ENCODE measurements at places on chromosomes 11 and 22. TPM values are rescaled to one million over a fixed set of nuclear protein-coding genes. Genes with fewer than 3 reads are reported as not detected.

The FKBP2 gene
- total RNA-seq, result 8.1 TPM

The NAALADL1 gene
- total RNA-seq, result 6.6 TPM

The TIMP3 gene
- total RNA-seq, result 0.21 TPM

The CD3E gene
- 136 TPM for total RNA-seq

The MYO7A gene
- total RNA-seq, result 1.5 TPM

The GVQW3 gene
- total RNA-seq, result 1.7 TPM

The PIH1D2 gene
- not detected for total RNA-seq

The FGF3 gene
- total RNA-seq, result not detected

The CRYBA4 gene
- total RNA-seq, result not detected

The MFNG gene
- 77.0 TPM for total RNA-seq

The PLAAT5 gene
- total RNA-seq, result 0.42 TPM

The COPB1 gene
- total RNA-seq, result 127 TPM

The CEP164 gene
- total RNA-seq, result 13.4 TPM

The C11orf52 gene
- total RNA-seq, result not detected

The SEPTIN5 gene
- total RNA-seq, result 20.9 TPM

The P2RY6 gene
- total RNA-seq, result 0.42 TPM

The B3GAT1 gene
- 0.73 TPM for total RNA-seq

The PSMD13 gene
- total RNA-seq, result 62.5 TPM

The MS4A3 gene
- total RNA-seq, result 0.31 TPM

The TRIM51 gene
- total RNA-seq, result not detected

The EP300 gene
- total RNA-seq, result 202 TPM

The CRACR2B gene
- total RNA-seq, result 0.84 TPM

The NNMT gene
- total RNA-seq, result 0.73 TPM

The FOLR3 gene
- total RNA-seq, result 1.3 TPM

The OR51B4 gene
- not detected for total RNA-seq

The ROBO4 gene
- total RNA-seq, result 0.31 TPM

The NAALAD2 gene
- total RNA-seq, result not detected

The YPEL4 gene
- 1.3 TPM for total RNA-seq

The OSBP2 gene
- 3.1 TPM for total RNA-seq

The LARGE2 gene
- 0.94 TPM for total RNA-seq

The GDPD4 gene
- not detected for total RNA-seq

The C1QTNF4 gene
- 0.31 TPM for total RNA-seq

The CARD10 gene
- not detected for total RNA-seq

The OR51G1 gene
- not detected for total RNA-seq

The HTR3B gene
- not detected for total RNA-seq

The TMA7B gene
- 7.9 TPM for total RNA-seq

The OR52E8 gene
- total RNA-seq, result not detected

The HBB gene
- 76.0 TPM for total RNA-seq

The CRYBB2 gene
- not detected for total RNA-seq

The RIN1 gene
- 4.8 TPM for total RNA-seq

The PKP3 gene
- not detected for total RNA-seq

The FLRT1 gene
- total RNA-seq, result not detected

The CHST1 gene
- total RNA-seq, result not detected

The VPREB3 gene
- 0.42 TPM for total RNA-seq

The ZNF280B gene
- 1.2 TPM for total RNA-seq

The MN1 gene
- total RNA-seq, result 4.5 TPM

The NLRP6 gene
- total RNA-seq, result 9.7 TPM

The MUC5AC gene
- under 0.01 TPM for total RNA-seq

The YAP1 gene
- 0.10 TPM for total RNA-seq

The APOL3 gene
- total RNA-seq, result 84.2 TPM

The TEX54 gene
- total RNA-seq, result 2.4 TPM

The CAPN5 gene
- 1.4 TPM for total RNA-seq

The ADM gene
- total RNA-seq, result 93.5 TPM

The DRICH1 gene
- total RNA-seq, result 0.73 TPM

The SHANK3 gene
- total RNA-seq, result under 0.01 TPM

The MRGPRE gene
- not detected for total RNA-seq

The GLB1L2 gene
- total RNA-seq, result 0.42 TPM

The OR52H1 gene
- total RNA-seq, result 0.63 TPM

The LRP5 gene
- total RNA-seq, result 0.42 TPM
